AG08396 (cell line): ENCODE measurements at places on chromosomes 7 and 10.

DNA sequence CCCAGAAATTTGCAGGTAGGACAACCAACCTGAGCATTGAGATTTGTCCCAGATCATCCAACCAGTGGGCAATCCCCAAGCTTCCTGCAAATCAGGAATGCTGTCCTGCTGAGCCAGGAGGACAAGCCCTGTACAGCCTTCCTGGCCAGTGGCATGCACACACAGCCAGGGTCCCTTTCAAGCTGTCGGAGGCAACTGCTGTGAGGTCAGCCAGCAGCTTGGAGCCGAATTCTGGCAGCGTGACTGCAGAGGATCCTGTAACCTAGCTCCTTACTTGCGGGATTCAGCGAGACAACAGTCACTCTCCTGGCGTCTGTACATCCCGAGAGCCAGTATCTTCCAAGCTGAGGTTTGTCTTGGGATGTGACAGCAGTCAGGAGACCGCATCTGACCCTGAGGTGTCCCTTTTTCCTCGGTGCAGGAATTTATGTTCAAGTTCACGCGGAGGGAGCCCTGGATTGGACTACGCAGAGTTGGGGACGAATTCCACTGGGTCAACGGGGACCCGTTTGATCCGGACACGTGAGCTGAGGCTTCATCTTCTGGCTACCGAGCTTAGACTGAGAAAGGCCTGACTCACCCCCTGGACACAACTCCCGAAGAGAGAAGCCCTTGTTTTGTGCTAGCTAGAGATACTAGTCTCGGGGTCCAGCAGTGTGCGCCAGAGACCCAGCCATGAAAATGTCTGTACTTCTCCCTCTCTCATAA is 18.3 kb downstream of the CLEC2L start:
- DNase-seq: no peak

DNA sequence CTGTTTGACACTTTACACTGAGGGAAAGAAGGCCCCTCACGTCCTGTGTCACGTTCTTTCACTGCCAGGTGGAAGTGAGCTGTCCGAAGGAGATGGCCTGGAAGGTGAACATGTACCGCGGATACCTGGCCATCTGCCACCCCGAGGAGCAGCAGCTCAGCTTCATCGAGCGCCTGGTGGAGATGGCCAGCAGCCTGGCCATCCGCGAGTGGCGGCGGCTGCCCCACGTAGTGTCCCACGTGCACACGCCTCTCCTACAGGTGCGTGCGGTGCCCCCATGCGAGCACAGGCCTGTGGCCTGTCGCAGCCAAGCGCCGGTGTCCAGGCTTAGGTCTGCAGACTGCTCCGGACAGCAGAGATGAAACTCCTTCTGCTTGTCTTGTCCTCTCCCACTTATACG is 103.4 kb downstream of the TRRAP start:
- DNase-seq: no peak

DNA sequence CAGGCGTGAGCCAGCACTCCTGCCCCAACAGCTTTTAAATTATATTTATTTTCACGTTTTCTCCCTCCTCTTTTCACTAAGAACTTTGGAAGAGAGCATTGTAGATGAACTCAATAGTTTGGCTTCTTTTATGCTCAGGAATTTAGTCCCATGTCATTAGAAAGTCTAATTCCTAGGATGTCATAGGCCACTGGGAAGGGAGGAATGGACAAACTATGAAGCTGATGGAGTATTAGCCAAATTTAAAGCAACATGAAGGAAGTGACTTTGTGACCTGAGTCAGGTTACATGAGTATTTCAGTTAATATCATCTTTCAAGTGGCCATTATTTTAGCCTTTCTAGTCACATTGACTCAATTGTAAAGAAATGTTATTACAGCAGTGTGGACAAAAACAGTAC is 18.0 kb upstream of the OPN4 start:
- DNase-seq: no peak

DNA sequence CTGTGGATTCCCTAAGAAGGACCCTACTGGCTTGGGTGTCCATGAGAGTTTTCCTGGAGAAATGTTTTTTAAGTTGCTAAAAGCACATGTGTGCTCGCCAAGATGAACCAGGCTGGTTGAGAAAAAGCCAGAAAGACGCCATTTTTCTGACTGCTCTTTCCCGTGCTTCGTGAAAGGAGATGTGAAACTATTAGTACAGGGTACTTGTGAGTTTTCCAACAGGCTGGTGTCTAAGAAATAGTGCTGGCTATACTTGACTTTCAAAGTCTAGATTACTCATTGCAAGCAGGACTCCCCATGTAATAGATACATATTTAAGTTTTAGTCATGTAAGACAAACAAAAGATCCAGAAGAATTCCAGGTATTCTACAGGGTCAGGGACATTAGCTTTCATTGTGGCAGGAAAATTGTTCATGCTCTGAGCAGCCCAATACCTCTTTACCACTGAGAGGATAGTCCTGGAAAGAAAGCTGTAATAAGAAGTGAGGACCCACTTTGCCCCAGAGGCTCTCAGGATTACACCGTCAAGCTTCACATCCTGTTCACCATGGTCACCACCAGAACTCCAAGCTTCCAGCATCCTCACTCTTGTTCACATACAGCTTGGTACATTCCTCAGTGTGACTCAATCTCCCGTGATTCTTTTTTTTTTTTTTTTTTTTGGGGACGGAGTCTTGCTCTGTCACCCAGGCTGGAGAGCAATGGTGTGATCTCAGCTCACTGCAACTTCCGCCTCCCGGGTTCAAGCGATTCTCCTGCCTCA is 43.8 kb upstream of the ICA1 start:
- DNase-seq: no peak

DNA sequence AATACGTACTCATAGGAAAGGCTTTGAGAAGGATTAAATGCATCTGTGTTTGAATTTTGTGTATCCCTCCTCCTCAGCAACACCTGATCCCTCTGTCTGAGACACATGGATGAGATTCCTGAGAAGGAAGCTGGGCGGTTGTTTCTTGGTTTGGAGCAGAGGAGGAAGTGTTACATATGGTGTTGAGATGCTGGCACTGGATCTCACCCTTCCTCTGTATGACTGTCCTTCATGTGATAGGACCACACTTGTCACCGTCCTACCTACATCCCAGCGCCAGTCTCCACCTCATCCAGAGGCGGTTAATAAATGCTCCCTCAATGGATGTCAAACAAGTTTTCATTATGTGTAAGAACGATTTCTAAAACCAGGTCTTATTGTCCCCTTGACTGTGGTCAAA is 49.4 kb upstream of the KLF6 start:
- no peak for DNase-seq

DNA sequence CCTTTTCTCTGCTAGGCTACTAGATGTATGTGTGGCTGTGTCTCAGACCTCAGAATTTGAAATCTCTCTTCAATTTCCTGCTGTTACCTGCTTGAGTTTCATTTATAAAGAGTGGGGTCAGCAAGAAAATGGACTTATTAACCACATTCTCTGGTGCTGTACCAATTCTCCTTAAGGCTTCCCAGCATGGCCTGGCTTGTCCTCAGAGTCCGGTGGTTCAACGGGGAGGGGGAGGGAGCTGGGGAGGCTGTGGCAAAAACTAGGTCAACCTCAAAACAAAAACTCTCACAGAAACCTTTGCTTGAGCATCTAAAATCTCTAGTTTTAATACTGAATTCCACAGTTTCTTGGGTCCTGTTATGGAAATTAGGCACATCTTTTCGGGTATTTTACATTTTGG is 389.1 kb upstream of the COBL start:
- no peak for DNase-seq

GRCh38 chr7:102395592-102395872 is 631 bp upstream of the PRKRIP1 start:
- peak; percentile 11 for DNase-seq

GRCh38 chr10:79247373-79248137 is 99.7 kb upstream of the PPIF start:
- no peak for DNase-seq

DNA sequence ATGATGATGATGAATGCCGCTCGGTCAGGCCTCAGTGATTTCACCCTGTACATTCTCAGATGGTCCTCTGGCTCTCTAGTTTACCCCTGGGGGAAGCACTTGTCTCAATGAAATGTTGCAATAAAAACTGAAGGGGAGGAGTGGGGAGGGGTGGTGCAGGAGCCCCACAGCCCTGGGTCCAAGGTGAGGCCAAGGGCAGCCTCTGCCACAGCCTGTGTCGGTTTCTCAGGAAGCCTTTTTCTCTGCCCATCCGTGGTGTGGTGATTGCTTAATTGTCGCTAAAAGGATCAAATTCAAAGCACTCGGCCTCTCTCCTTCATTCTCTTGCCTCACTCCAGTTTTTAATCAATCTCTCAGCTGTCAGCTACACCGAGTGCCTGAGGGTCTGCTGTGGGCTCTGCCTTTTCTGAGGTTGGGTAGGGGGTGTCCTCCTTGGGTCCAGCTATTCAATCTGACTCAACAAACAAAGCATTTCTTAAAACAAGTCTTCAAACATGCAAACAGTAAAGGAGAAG is 39.1 kb upstream of the HSPA12A start:
- DNase-seq: no peak

GRCh38 chr7:152336754-152337368 is 98.9 kb downstream of the KMT2C start:
- peak; percentile 23 for DNase-seq

GRCh38 chr10:62541811-62542210 is 167.6 kb downstream of the ZNF365 start:
- no peak for DNase-seq

GRCh38 chr10:84204122-84204521 is 9.8 kb downstream of the CDHR1 start:
- no peak for DNase-seq

GRCh38 chr10:52780391-52781155 is 8.0 kb upstream of the MBL2 start:
- no peak for DNase-seq

DNA sequence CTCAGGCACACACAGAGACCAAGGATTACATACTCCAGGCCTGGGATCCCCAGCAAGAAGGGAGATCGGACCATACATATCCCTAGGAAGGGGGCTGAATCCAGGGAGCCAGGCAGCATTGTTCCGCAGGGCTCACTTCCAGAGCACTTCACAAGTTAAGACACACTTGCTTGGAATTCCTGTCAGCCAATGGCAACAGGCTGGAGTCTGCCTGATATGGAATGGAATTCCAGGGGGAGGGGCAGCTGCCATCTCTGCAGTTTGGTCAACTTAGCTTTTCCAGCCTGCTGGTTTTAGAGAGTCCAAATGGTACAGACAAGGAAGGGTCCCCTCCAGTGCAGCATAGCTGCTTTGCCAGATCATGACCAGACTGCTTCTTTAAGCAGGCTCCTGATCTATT is 290.0 kb upstream of the GLI3 start:
- DNase-seq: no peak

DNA sequence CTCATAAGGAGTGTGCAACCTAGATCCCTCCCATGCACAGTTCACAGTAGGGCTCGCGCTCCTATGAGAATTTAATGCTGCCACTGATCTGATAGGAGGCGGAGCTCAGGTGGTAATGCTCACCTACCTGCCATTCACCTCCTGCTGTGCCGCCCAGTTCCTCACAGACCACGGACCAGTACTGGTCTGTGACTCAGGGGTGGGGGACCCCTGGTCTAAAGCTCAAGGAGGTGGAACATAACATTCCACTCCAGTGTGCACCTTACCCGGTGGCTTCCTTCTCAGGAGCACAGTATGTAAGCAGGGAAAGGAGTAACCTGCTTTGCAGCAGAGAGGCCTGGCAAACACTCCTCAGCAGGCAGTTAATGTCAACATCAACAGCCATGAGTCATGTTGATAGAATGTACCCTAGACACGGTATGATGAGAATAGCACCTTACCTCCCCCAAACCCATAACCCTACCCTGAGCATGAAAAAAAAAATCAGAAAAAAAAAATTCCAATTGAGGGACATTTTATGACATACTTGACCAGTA is 273.5 kb downstream of the FGFR2 start:
- DNase-seq: no peak

- no peak for DNase-seq
Observed at GRCh38 chr10:129174232-129175014, 292.6 kb upstream of the MGMT start.

DNA sequence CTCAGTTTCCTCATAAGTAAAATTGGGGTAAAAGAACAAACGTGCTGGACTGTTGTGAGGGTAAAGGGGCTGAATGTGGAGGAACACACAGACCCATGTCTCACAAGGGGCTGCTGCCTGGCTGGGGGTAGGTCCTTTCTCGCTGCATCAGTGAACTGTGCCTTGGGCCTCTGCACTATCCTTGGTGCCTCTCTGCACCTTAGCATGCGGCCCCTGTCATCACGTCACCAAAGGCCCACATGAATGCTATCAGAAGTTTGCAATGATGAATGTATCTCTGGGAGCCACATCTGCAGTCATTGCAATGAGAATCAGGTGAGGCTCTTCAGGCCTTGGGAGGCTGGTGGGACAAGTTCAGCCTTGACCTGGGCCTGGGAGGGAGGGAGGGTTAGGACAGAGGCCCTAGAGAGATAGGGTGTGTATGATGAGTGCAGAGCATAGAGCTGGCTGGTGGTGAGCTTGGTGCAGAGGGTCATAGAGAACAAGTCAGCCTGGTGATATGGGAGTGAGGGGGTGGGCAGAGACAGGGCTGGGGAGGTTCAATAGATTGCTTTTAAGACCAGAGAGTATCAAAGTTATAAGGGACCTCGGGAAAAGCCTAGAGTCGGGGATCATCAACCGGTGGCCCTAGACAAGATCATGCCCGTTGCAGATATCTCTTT is 308.4 kb downstream of the RPS24 start:
- no peak for DNase-seq

- no peak for DNase-seq
Observed at GRCh38 chr7:123757095-123757494, 8.3 kb upstream of the WASL start.

GRCh38 chr7:100861616-100861985 is 5.6 kb upstream of the TRIP6 start:
- DNase-seq: no peak

- DNase-seq: no peak
Observed at GRCh38 chr10:120456143-120456625, 843 bp upstream of the PLPP4 start.

DNA sequence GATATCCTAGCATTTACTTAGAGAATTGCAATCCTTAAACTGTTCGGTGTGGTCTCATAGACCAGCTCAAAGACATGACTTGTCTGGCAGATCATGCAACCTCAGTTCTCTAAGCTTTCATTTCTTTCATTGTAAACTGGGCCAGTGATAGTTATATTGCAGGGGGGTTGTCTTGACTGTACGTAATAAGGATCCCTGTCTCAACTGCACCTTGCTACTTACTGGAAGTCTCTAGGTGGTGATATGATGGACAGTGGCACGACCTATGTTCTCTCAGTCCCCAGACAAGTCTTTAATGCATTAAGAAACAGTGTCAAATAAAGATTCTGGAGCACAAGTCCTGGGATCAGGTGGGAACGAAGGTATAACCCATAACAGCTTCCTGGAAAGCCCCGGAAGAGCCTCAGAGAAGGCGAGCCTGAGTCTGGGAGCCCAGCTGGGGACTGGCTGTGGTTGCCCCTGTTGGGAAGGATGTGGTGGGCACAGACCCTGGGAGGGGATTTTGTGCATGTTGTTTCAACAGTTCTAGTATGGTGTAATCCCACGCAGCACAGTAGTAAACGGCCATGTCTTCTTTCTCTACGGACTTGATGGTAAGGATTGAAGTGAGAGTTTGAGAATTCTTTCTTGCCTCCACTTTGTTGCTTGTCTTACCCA is 26.0 kb upstream of the TARP start:
- no peak for DNase-seq

GRCh38 chr7:129947049-129947448 is 5.7 kb downstream of the UBE2H start:
- DNase-seq: no peak
